NCI-H1436 treated with DMSO at 0.1 percent for 48 hours (cell line): ENCODE measurements at places on chromosomes 11 and 22.

DNA sequence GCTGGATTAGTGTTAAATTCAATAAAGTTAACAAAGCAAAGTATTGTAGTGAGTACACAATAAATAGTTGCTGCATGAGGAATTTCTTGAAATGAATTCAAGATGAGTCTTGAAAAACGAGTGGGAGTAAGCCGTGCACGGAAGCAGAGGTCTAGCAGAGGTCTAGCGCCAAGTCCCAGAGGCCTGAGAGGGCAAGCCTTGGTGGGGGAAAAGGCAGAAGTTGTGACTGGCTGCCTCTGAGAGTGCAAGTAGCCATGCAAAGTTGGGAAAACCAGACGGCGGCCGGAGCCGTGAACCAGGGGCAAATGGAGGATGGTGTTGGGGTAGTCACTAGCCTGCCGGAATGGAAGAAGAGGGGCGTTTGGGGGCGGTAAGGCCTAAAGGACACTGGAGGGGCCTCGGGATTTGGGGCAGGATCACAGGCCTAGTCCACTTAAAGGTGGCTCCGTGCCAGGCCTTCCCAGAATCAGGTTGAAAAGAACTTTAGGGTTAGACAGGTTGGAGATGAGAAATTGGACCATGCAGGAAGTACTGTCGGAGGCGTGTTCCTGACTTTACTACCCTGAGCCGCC is 379 bp upstream of the SLC3A2 start:
- peak; percentile 13 for DNase-seq

- DNase-seq = no peak
Measured at GRCh38 chr11:88484873-88485621, 147.5 kb upstream of the CTSC start.

- no peak for DNase-seq
Measured at GRCh38 chr11:61114913-61115312, 12.6 kb downstream of the CD5 start.

DNA sequence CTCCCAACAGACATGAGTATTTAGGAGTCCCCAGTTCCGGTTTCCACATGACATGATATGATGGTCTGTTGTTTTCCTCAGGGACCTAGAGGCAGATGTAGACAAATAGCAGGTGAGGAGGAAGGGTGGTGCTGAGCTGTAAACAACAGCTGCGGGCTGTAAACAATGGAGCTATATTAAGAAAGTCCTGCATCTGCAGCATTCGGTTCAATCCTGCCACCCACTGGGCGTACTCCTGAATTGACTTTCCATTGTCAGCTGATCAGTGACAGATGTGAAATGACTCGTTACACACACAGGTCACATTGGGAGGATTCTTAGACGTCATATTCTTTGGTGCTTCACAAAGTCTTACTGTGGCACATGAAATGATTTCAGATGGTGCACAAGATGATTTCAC is 26.8 kb upstream of the RAG1 start:
- no peak for DNase-seq

DNA sequence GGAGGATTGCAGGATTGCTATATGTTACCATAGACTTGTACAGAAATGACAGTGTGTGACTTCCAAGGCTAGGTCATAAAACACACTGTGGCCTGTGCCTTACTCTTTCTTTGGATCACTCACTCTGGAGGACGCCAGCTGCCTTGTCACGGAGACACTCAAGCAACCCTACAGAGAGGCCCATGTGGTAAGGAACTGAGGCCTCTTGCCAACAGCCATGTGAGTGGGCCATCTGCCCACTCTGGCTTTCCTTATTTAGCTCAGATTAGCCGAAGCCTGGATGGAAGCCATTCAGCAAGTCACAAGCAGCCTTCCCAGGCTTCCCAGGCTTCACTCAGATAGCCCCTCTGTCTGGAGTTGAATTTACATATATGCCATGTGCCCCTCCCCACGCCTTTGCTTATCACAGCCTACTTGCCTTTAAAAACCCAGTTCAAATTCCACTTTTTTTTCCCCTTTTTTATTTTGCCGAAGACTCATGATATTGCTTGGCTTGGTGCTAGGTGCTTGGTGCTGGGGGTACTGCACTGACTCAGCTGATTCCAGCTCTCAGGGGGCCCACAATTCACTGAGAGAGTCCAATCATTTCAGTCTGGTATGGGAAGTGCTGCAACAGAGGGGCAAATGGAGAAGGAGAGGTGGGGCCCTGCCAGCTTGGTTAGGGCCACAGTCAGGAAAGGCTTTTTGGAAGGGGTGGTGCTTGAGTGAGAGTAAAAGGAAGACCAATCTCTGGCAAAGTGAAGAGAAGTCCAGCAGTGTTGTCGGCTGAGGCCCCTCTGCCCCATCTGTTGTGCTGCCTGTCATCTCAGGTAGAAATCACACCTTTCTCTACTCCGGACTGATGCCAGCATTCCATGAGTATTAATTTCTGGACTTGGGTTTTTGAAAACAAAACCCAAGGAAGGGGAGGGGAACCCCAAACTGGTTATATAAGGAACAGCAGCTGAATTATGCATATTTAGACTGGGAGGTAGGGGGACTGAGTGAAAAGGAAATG is 14.5 kb upstream of the P4HA3 start:
- no peak for DNase-seq

GRCh38 chr11:103486604-103487003 is 377.4 kb downstream of the DYNC2H1 start:
- DNase-seq = no peak

GRCh38 chr11:109707411-109707810 is 285.4 kb downstream of the C11orf87 start:
- no peak for DNase-seq

DNA sequence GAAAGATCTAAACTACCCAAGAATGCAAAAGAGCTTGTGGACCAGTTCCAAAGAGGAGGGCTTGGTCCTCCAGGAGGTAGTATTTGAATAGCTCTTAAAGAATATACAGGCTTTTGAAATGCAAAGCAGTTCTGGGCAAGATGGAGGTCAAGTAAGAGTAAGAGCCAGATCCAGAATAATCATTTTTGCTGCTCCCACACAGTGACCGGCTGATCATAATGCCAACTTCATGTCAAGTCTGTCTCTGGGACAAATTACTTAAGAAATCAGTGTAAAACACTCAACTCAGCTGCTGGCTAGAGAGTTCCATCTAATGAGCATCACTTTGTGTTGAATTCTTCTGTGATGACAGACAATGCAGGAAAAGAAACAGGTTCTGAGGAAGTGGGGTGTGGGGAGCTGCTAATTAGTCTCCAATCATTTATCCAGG is 250.9 kb upstream of the NARS2 start:
- no peak for DNase-seq

- DNase-seq = no peak
Measured at GRCh38 chr11:120095516-120095915, 42.4 kb downstream of the TRIM29 start.

- no peak for DNase-seq
Measured at GRCh38 chr11:64093233-64094039, 57.7 kb downstream of the FLRT1 start.

DNA sequence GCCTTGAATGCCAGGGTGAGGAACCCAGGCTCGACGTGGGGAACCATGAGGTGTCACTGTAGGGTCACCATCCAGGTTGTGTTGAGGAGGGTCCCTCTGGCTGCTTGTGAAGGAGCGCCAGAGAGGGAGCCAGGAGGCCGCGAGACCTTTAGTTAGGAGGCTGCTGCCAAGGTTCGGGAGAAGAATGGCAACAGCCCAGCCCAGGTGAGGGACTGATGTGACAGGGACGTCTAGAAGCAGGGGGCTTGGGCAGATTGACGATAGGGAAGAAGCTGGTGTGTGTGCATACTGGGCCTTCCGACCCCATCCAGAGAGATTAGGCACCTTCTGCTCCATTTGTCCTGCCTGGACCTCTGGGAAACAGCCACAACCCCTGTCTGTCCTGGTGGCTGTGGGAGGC is 49.0 kb downstream of the MYO7A start:
- DNase-seq = no peak

DNA sequence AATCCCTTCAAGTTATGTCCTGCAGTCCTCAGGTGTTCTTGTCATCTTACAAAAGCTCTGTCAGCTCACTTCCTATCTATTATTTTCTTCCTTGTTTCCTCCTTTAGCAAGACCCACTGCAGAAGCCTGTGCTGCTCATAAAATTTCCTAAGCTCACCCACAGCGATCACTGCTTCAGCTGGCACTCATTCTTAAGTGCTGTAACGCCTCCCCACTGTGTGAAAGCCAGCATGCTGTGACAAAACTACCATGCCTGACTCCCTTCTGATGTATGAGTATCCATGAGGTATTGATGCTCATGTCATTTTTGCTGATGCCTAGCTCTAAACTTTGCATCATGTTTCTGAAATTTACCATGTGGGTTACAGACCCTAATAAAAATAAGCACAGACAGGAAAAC is 41.5 kb upstream of the CNTN5 start:
- DNase-seq = no peak

GRCh38 chr22:33984656-33985285 is 64.5 kb upstream of the LARGE1 start:
- DNase-seq = no peak
